ENCODE measurements at places on chromosomes 2 and 18.
A peak's percentile ranks its signal among the peaks of the same experiment; 100 is the strongest.

DNA sequence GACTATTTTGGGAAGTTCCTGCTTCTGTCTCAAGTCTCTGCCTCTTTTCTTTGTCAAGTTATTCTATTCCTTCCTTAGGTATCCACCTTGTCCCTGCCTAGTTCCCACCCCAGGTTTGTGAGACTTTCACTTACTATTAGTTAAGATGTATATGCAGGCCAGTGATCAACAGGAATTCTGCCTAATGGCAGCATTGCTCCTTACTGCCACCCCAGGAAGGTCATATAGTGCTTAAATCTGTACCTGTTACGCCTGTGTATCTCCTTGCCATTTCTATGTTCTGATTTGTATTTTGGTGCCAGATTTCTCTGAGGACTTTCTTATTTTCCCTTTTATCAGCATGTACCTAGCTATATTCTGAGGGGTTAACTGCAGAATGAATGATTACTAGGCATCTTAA lies 746.0 kb upstream of the TMEFF2 start:
- DNase-seq = no peak

DNA sequence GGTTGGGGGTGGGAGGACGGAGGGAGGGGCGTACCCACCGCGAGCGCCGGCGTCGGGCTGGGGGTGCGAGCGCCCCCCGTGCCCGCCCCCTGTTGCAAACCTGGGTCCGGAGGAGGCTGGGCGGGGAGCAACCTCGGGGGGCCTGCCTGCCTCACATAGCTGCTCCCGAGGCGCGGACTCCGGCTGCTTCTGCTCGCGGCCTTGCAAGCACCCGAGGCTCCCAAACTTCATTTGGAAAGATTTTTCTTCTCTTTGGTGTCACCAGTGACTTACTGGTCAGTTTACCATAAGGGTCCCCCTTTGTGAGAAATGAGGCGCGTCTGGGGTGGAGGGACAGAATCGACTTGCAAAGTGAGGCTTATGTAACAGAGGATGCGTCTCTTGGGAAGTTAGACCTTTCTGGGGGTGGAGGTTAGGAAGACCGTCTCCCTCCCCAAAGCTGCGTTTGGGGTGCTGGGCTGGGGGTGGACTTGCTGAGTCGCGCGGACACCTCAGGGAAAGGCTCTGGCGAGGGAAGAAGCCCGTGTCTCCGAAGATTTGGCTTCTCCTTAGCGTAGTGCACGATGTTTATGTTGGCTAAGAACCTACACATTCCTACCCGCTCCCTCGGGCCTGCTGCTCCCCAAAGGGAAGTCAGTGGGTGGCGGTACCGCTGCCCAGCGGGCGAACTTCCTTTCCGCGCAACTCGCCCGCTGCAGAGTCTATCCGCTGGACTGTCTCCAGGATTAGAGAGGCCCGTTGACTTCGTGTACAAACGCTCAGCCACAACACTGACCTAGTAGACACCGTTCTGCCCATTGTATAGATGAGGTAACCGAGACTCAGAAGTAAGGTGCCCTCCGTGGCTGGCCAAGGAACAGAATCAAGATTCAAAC lies 559 bp downstream of the TMEM37 start:
- no peak for DNase-seq

DNA sequence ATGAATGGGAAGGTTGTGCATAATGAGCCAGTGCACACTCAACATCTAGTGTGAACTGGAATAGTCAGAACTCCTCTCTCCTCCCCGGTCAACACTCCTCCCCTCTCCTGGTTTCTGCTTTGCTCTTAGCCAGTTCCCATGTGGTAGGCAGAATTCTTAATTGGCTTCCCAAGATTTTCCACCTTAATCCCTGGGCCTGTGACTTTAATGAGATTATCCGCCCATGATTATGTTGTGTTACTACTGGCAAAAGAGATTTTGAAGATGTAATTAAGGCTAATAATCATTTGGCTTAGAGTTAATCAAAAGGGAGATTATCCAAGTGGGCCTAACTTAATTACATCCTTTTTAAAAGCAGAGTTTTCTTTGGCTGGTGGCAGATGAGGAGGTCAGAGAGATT lies 34.2 kb upstream of the REV1 start:
- DNase-seq = no peak

DNA sequence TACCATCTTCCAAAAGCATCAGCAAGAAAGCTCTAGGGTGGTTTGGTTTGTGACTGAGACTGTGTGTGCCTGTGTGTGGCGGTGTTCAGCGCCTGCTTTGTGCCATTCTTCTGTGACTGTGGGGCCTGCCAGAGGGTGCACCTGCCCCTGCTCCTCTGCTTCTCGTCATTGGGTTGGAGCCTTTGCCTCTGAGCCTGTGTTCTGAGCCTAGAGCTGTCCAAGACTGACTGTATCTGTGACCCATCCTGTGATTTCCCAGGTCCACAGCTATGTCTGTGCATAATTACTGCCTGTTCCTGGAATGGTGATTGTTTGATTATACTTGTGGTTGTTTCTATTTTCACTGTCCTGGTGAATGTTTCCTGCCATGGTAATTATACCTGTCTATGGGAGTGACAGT lies 57.1 kb upstream of the KLHL29 start:
- no peak for DNase-seq

GRCh38 chr2:215884451-215885087 lies 128.8 kb downstream of the MREG start:
- DNase-seq = no peak

GRCh38 chr2:64692401-64692800 lies 38.7 kb upstream of the SERTAD2 start:
- DNase-seq = no peak

- DNase-seq = no peak
Measured at GRCh38 chr2:234158812-234159211, 108.3 kb downstream of the SPP2 start.

GRCh38 chr18:2589345-2590068 lies 18.1 kb downstream of the NDC80 start:
- DNase-seq = no peak

DNA sequence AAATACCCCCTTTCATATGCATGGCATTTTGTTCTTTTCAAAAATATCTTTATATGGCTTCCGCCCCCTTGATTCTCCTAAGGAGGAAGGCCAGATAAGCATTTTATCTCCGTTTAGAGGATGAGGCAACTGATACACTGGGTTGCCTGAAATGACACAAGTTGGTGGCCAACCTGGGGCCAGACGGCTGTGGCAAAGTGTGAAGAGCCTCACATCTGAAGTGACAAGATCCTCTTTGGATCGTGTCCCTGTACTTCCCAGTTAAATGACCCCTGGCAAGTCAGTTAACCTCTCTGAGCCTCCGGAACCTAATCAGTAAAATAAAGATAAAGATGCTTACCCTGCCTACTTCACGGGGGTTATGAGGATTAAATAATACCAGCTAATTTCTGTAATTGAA lies 4.6 kb downstream of the SETBP1 start:
- DNase-seq = no peak

DNA sequence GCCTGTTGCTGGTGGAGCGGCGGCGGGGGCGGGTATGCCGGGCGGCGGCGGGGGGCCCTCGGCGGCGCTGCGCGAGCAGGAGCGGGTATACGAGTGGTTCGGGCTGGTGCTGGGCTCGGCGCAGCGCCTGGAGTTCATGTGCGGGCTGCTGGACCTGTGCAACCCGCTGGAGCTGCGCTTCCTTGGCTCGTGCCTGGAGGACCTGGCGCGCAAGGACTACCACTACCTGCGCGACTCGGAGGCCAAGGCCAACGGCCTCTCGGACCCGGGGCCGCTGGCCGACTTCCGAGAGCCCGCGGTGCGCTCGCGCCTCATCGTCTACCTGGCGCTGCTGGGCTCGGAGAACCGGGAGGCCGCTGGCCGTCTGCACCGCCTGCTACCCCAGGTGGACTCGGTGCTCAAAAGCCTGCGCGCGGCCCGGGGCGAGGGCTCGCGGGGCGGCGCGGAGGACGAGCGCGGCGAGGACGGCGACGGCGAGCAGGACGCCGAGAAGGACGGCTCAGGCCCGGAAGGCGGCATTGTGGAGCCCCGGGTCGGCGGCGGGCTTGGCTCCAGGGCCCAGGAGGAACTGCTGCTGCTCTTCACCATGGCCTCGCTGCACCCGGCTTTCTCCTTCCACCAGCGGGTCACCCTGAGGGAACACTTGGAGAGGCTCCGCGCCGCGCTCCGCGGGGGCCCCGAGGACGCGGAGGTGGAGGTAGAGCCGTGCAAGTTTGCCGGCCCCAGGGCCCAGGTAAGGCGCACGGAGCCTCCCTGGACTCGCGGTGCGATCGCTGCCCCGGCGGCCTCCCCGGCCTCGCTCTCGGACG lies 1.0 kb downstream of the ZCCHC2 start:
- peak; percentile 14 for DNase-seq

DNA sequence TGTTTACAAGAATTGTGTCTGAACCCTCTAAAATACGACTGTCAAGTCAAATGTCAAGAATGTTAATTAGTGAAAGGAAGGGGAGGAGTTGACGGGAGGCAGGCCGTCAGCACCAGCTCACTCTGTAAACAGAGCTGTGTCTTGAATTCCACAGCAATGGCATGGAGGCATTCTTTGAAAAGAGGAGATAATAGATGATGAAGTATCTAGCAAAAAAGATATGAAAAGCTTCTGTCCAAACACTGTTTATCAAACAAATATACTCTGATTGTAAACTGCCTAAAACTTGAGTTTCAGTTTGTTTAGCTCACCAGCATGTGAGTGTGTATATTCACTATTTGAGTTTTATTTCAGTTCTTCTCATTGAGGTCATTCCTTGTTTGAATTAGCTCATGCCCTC lies 94.7 kb upstream of the CDC42EP3 start:
- no peak for DNase-seq

DNA sequence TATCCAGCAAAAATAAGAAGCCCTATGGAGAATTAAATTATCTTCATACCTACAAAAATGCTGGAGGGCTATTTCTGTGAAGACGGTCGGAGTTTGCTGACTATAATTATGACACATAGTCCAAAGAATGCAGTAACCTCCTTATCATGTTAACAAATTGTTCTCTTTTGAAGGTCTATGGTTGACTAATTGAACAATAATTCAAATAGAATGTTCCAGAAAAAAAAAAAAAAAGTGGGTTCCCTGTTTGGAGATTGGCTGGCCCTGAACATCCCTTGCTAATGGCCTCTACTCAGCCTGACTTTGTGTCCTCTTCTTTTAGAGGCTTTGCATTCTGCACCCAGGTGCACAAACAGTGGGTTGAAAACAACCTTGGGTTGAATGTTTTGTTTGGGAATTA lies 82.8 kb upstream of the CCBE1 start:
- no peak for DNase-seq

- no peak for DNase-seq
Measured at GRCh38 chr18:44777457-44778192, 96.9 kb downstream of the SETBP1 start.

- no peak for DNase-seq
Measured at GRCh38 chr18:48165111-48165866, 234.8 kb upstream of the SMAD2 start.

GRCh38 chr2:46380038-46380940 lies 83.1 kb downstream of the EPAS1 start:
- no peak for DNase-seq

- no peak for DNase-seq
Measured at GRCh38 chr2:216205486-216205885, 96.3 kb downstream of the XRCC5 start.

DNA sequence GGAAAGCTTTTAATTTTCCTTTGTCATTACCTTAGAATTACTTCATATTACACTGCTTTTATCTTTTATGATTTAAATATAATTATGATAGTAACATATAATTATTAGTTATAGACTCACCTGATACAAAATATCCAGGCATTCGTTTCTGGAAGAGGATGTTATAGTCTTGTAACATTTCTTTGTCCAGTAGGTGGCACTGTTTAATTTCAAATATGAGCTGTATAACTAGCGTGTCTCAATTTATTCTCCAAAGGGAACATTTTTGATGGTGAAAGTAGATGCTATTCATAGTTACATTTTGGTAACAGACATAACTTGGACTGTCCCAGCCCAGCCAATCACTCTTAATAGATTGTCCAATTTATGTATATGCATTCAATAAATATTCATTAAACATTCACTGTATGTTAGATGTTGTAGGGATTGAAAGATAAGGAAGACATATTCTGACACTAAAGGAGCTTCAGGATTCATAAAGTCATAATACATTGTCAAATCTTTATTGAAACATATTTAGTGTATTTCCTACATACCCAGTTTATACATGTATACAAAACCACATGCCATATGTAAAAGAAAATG lies 19.2 kb downstream of the DAW1 start:
- DNase-seq = no peak

DNA sequence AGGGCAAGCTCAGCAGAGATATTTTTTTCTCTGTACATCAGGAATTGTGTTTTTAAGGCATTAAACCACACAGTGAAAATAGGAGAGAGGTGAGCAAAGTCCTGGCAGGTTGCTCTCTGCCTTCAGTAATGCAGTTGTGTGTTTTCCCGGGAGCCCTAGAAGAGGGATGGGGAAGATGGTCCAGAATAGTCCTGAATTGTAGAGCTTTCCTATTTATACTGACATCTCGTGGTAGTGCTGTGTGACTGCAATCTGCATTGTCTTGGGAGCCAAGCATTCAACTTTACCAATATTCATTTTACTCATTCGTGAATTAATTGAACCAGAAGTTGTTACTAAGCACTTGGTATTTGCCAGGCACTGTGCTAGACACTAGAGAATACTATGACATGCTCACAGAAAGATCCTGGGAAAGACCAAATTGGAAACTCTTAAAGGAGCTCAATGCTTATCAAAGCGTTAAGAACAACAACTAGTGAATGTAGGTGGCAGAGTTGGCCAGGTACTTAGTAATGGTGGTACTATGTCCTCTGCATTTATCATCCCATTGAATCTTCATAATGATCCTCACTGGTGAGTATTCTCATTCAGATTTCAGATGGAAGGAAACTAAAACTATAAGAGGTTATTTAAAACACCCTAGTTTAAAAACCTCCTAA lies 214.6 kb downstream of the TRIB2 start:
- DNase-seq = no peak

GRCh38 chr2:85890522-85891176 lies 1.9 kb upstream of the ST3GAL5 start:
- DNase-seq = no peak

DNA sequence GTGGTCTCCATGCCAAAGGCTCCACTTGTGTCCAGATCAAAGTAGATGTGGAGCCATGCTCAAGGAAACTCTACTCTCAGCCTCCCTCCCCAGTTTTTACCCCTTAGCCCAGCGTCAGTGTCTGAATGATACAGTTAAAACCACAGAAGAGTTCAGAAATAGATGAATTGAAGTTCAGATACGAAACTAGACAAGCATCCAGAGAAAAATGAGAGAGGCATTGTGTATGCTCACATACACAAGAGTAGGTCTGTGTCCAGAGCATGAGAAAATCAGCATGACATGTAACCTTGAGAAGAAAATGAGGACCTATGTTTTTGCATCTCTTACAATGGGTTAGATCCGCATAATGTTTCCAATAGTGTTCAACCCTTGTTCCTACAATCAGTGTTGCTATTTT lies 612.8 kb upstream of the PKDCC start:
- DNase-seq = no peak

GRCh38 chr18:9283791-9284190 lies 50.8 kb upstream of the TWSG1 start:
- DNase-seq = no peak

- no peak for DNase-seq
Measured at GRCh38 chr2:158015428-158016076, 86.1 kb upstream of the UPP2 start.

- DNase-seq = no peak
Measured at GRCh38 chr2:128510701-128511397, 192.2 kb upstream of the HS6ST1 start.
